Esophagus squamous epithelium (tissue), 5 donors: ENCODE measurements at places on chromosomes 5 and 9. TPM values are rescaled to one million over a fixed set of nuclear protein-coding genes. Genes with fewer than 3 reads are reported as not detected.

GPRIN1 gene
- 2.5 TPM for total RNA-seq

DNA sequence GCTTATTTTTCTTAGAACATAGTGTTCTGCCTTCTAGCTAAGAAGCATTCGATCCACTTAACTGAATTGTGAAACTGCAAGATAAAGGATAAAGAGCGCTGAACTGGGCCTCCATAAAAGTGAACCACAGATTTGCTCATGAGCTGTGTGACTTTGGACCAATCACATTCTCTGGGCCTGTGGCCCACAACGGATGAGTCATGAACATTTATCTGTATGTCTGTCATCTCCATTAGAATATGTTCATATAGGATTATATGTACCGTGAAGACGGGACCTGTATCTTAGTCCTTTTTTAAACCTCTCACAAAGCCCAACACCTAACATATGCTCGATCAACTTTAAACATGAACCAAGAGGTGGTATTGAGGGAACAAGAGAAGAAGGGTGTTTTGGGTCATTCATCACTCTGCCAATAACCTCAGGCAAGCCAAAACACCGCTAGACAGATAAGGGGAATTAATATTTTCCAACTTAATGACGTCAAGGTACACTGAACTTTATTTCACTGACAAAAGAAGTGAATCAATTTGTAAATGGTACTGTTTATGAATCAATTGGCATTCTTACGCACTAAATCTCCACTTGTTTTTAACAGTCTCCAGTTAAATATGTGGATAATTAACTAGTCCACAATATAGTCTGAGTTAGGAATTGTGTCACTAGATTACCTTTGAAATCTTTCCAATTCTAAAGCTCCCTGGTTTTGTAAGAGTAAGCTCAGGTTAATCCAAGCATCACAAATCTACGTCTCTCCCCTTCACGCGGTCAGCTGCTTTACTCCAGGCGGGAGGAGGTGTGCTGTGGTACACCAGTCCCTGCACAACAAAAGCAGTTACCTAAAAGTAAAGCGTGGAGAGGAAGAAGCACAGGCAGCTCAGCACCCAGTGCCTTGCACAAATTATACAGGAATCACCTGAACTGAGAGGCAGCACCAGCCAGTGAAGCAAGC is 1.6 kb downstream of the TMEM245 start:
- DNase-seq: no peak

SETX gene
- total RNA-seq: 22.4 TPM

CRHBP gene
- not detected for total RNA-seq

DNA sequence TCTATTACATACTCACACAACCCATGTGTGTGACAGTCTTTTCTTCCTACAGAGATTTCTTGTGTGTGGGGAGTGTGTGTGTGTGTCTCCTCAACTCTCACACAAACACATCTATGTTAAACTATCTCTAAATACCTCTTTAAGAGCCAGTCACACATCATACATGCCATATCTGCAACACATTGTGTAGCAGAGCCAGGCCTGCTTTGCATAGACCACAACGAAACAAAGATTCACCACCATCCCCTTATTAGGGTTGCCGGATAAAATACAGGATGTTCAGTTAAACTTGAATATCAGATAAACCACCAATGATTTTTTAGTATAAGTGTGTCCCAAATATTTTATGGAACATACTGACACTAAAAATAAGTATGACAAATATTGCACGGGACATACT is 2.3 kb downstream of the FAM170A start:
- DNase-seq: no peak

C6 gene
- total RNA-seq: not detected

SERF1A gene
- total RNA-seq: 0.62 TPM

DNA sequence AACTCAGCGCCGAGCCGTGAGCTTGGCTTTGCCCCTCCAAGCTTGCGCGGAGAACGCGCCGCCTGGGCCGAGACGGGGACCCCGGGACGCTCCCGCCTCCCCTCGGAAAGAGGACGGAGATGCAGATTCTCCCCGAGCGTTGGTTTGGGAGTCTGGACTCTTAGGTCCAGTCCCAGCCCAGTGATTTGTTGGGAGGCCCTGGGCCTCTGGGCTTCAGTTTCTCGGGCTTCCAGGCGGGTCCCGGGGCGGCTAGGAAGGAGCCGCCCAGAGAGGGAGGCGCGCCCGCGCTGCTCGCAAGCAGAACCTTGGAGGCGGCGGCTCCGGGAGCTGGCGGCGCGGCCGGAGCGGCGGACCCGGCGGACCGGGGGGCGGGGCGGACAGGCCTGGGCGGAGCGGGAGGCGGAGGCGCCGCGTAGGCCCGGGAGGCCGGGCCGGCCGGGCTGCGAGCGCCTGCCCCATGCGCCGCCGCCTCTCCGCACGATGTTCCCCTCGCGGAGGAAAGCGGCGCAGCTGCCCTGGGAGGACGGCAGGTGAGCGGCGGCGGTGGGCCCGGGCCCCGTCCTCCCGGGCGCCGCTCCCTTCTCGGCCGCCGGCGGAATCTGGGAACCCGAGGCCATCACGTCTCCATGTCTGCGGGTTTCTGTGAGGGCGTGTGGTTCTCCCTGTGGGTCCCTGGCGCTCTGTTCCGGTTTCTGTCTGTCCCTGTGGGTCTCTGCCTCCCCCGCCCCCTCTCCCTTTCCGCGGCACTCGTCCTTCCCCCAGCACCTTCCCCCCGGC is at the start of gene B4GALT7:
TSS of gene B4GALT7 (plus strand) at position 402 of the 777 bp plus-strand sequence. CDS start at position 481, 79 bp downstream.
- DNase-seq: no peak

GRCh38 chr9:134431626-134432025 is 105.4 kb downstream of the RXRA start:
- no peak for DNase-seq

DNA sequence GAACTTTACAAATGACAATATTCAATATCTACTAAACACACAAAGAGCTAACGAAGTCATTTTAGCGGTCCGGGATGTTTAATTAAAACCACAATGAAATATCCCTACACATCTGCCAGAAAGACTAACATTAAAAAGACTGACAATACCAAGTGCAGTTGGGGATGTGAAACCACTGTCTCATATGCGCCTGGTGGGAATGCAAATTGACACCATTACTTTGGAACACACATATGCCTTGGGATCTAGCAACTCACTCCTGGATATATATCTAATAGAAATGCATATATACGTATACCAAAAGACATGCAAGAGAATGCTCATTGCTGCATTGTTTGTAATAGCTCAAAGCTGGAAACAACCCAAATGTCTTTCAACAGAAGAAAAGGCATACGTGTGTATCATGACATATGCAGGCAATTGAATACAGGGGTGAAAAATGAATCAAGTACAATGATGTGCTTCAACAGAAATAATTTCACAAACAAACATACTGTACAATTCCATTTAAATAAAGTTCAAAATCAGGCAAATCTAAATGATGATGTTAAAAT is 153.3 kb downstream of the CARTPT start:
- no peak for DNase-seq

DNA sequence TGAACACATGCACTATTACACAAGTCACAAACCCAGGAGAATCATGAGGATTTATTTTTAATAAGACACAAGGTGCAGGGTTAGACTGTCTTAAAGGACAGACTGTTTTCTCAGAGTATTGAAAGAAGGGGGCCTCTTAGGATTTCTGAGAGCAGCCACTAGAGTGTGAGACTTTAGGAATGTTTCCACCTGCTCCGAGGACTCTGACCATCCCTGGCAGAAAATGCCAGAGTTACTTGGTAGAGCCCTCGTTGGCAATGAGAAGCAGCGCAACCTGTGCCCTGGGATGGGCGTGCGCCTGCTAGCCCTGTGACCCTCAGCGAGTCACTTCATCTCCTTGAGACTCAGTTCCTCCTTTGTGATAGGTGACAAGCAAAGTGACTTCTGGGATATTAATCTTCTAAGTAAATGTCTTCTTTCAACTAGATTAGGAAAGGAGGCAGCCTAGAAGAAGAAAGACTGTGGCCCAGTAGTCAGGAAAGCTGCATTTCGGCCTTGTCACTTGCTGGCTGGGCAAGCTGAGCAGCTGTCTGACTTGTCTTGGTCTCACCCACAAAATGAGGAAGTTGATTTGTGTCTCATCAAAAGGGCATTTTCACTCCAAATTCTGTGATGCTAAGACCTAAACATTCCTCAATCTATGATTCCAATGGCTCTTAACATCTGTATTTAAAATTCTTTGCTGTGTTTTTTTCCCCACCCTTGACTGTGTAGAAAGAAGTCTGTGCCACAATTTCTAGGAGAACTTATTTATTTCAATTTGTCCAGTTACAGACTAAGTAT is 60.5 kb downstream of the PTCD2 start:
- DNase-seq: no peak

GRCh38 chr9:91845879-91846278 is 104.1 kb downstream of the ROR2 start:
- DNase-seq: no peak

GRCh38 chr9:125074976-125075375 is 68.4 kb downstream of the SCAI start:
- no peak for DNase-seq

CNTNAP3 gene
- total RNA-seq: 8.0 TPM

TDRD7 gene
- 11.3 TPM for total RNA-seq

DNA sequence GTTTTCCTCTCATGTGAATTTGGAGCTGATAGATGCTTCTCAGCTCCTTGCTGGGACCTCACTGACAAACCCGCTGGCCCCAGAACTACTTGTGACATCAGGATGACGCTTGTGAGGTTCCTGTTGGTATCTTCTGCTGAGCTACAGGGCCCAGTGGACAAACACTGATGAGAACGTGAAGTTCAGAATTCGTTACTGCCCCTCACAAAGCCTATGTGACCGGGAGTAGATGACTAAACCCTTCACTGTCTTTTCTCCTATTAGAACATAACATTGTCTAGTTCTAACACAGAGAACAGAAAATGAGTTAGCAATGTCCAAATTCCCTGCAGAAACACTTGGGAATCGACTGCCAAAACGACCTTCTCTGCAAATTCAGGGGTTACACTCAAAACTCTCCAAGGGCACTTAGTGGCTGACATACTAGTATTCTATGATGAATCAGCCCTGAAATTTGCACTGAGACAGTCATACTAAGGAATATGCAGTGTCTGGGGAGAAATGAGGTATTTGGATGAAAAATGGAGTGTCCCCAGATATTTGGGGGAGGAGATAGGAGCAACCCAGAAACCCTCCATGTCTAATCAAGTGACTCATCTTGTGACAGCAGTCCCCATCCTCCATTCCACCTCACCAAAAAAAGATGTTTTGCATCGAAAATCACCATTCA is 143.2 kb upstream of the TRIM32 start:
- DNase-seq: no peak

ACTBL2 gene
- not detected for total RNA-seq
